A172 (cell line): ENCODE measurements at places on chromosomes 12 and 14.

GRCh38 chr14:32230695-32231280, 27.7 kb upstream of the RNU6-8 start:
- peak; percentile 11 for DNase-seq

- DNase-seq, result peak; percentile 10
Measured at GRCh38 chr12:46153268-46153872, 115.5 kb downstream of the SLC38A1 start.

- DNase-seq, result no peak
Measured at GRCh38 chr14:47261350-47261749, 414.1 kb downstream of the MDGA2 start.

GRCh38 chr14:103528587-103529382, at the start of gene TRMT61A:
TRMT61A (plus strand) TSS chr14:103529196; CDS start chr14:103529979, 783 bp downstream.
- peak; percentile 68 for DNase-seq

DNA sequence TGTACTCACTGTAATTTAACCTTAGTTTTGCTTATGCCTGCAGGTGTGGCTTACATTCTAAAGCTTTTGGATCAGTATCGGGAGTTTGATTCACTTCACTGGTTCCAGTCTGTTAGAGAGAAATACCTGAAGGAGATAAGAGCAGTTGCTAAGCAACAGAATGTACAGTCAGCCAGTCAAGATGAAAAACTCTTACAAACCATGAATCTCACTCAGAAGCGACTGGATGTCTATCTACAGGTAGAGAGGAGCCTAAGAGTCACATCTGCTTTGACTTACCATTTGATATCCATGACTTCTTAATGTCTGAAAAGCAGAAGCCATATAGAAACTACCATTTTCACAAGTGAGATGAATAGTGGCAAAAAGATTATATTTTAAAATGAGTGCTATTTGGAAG, 56.5 kb downstream of the WASHC4 start:
- peak; percentile 8 for DNase-seq

DNA sequence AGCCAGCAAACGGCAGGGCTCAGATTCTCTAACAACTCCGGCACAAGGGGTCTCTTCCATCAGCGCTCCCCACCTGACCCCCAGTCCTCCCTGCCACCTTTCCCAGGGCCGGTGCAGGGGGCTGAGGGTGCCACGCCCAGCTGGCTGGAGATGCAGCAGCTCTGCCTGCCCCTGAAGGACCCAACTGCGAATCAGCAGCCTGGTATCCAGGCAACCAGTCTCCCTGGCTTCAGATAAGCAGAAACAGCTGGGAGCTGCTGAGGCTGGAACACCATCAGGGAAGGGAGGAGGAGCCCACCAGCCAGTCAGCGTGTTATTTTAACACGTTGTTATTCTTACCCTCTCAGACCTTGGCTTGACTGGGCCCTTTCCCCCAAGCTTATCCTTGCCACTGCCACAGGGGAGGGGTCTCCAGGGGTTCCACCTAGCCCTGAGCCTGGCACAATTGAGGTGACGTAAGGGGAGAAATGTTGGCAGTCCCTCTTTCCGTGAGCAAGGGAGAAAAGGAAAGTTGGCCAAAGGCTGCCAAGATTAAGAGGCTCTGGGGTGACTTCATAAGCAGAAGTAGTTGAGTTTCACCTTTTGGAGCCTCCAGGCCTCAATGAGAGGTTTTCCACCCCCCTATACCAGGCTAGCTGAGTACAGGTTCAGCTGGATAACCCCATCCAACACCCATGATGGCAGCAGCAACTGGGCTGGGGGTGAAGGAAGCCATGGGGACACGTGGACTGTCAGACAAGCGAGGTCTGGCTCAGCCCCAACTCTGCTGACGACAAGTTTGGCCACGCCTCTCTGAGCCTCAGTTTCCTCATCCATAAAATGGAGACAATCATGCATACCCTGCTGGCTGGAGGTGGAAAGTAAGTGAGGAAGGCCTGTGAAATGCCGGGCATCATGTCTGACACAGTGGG, 91.1 kb downstream of the IRF2BPL start:
- DNase-seq, result no peak

- no peak for DNase-seq
Measured at GRCh38 chr12:85820101-85820500, 16.1 kb downstream of the RASSF9 start.

GRCh38 chr12:118874698-118875548, 106.4 kb upstream of the SRRM4 start:
- DNase-seq, result no peak

DNA sequence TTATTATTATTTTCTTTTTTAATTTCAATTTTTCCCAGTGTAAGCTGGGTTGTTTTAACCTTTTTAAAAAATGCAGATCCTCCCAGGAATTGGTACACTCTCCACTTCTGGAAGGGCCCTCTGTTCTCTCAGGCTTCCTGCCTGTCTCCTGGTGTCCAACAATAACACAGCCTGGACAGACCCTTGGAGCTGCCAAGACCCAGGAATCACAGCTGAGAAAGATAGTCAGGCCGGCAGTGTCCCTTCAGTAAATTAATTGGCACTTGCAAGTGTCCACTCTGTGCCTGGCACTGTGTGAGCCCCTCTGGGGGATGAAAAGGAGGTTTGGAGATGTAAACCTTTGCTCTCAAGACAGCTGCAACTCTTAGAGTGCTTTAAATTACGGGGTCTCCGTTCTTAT, 113.3 kb downstream of the SMOC1 start:
- no peak for DNase-seq

DNA sequence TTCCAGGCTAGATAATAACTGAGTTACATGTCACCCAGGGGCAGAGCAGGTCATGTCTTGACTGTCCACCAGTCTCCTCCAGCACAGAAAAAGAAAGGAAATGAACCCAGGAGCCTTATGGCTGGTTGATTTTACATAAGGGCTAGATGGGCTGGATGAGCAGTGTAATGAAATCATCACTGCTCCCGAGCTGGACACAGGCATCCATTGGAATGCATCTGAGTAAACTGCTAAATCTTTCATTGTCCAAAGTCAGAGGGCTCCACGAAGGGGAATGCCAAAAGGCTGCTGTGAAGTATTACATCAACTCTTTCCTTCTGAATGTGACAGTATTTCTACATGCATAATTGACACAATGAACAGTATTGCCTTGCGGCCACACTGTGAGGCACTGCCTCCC, 30.1 kb upstream of the TSPAN11 start:
- no peak for DNase-seq

GRCh38 chr12:121132601-121133481, at the start of gene P2RX7:
P2RX7 (plus strand) TSS chr12:121132876; CDS start chr12:121132971, 95 bp downstream.
- DNase-seq, result peak; percentile 84

DNA sequence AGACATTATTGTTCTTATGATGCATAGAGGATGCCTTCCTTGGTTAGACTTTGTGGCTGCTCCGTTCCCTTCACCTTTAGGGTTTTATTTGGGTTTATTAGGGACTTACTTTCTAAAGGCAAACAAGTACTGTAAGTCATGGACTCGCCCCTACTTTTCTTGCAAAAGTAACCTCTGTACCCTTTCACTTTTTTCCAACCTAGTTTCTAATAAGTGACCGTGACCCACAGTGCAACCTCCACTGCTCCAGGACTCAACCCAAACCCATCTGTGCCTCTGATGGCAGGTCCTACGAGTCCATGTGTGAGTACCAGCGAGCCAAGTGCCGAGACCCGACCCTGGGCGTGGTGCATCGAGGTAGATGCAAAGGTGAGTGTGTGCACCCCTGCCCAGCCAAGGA, 72.7 kb downstream of the SMOC1 start:
- no peak for DNase-seq

GRCh38 chr12:70469221-70469820, 103.2 kb downstream of the KCNMB4 start:
- DNase-seq, result no peak

- DNase-seq, result peak; percentile 67
Measured at GRCh38 chr14:73753124-73753886, 39.1 kb upstream of the PNMA1 start.

DNA sequence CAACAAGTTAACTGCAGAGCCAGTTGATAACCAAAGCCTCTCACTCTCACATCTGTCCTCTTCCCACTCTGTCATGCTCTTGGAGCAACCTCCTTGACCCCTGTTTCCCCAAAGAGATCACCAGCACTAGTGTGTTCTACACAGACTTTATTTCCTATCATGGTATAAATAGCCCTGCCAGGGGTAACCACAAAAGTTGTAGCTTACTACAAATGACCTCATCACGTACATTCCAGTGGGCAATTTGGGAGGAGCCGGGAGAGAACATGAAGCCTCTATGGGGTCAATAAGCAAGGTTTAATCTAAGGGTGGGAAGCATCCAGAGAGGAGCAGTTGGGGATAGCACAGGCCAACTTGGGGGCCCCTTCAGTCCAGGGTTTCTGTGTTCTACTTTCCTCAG, 186.5 kb downstream of the KCNA5 start:
- DNase-seq, result no peak

DNA sequence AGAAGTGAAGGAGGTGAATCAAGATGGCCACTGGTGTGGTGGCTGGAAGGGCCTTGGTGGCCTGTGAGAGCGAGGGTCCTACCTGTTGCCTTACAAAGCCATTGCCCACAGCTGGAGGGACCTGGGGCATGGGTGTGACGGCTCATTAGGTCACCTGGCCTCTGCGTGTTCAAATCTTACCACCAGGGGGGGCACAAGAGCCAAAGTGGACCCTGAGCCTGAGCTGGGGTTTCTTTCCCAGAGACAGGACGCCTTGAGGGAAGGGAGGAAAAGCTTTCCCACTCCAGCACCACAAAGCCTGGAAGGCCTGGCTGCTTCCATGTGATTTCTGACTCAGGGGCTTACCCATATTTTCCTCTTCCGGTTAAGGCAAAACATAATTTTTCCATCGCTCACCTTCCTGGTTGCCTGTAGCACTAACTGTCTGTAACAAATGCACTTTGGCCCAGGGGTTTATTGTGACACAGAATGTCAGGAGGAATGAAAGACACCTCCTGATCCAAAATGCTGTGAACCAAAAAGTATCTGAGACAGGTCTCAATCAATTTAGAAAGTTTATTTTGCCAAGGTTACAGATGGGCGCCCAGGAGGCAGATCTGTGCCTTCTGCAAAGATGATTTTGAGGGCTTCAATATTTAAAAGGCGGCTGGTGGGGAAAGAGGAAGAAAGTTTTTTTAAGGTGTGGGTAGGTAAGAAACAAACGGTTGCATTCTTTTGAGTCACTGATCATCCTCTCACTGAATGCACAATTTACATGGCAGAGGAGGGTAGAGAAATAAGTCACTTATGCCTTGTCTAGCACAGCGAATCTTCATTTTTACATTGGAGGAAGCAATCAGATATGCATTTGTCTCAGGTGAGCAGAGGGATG, 4.3 kb upstream of the CD9 start:
- peak; percentile 79 for DNase-seq

DNA sequence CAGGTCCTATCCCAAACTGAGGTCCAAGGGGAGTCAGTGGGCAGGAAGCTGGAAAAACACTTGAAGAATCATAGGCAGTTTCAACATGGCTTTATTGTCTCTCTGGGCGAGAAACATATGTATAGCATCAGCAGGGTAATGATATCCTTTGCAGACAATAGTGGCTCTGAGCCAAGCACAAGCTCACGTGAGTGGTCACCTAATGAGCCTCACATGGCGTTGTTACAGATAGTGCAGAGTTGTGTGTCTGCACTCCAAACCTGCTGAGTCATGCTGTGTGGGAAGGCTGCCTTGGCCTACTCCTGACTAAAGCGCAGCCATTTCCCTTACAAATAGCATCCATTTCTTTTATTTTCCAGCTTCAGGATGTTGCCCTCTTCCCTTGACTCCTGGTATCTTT, 105.2 kb upstream of the SYT1 start:
- peak; percentile 39 for DNase-seq

GRCh38 chr12:1834186-1834925, 14.0 kb downstream of the LRTM2 start:
- DNase-seq, result no peak

DNA sequence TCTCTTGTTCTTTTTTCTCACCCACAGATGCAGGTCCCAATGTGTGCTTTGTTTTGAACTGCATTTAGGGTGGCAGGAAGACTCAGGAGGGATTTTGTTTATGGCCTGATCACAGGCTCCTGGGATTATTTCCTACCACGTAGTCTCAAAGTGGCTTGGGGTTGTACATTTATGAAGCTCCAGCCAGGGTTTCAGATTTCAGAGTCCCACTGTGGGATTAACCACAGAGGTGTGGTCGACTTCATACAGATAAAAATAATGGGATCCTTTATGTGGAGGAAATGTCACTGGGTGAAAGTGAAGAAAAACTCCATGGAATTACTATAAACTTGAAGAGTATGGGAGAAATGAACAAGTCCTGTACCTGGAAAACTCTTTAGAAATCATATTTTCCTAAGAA, 14.2 kb upstream of the PPP1R1A start:
- no peak for DNase-seq

GRCh38 chr14:95862243-95862642, 14.4 kb upstream of the TUNAR start:
- DNase-seq, result peak; percentile 11

- DNase-seq, result no peak
Measured at GRCh38 chr14:69572030-69572840, 2.4 kb downstream of the CCDC177 start.

DNA sequence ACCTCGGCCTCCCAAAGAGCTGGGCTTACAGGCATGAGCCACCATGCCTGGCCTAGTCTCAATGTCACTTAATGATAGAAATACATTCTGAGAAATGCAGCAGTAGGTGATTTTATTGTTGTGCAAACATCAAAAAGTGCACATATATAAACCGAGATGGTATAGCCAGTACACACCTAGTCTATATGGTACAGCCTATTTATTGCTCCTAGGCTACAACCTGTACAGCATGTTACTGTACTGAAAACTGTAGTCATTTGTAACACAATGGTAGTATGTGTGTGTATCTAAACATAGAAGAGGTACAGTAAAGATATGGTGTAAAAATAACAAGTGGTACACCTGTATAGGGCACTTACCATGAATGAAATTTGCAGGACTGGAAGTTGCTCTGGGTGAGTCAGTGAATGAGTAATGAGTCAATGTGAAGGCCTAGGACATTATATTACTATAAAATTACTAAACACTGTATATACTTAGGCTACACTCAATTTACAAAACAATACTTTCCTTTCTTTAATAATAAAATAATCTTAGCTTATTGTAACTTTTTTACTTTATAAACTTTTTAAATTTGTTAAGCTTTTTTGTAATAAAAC, 166.7 kb upstream of the SYT1 start:
- DNase-seq, result peak; percentile 42

DNA sequence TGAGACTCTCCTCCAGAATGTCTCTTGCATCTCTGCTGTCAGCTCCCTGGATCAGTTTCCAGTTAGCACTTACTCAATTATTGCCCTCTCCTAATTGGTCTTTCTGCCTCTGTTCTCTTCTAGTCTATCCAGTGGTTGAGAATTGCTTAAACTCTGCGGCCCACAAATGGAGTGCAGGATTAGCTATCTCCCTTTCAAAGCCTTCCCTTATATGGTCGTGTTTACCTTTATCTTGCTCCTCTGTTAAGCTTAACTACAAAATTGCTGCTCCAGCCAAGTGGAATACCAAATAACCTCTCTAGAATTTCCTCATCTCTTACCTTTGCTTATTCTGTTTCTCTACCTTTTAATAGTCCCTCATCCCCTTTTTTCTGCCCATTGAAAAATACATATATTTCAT, 132.7 kb downstream of the NRXN3 start:
- DNase-seq, result no peak
